ENCODE measurements at places on chromosomes 13 and 19.

GRCh38 chr13:32733690-32734089, 147.4 kb downstream of the PDS5B start:
- no peak for DNase-seq

- DNase-seq: peak; percentile 71
Observed at GRCh38 chr13:46126552-46127357, 21.9 kb upstream of the CPB2 start.

GRCh38 chr19:17324357-17325114, 10.1 kb downstream of the ANO8 start:
- no peak for DNase-seq

- DNase-seq: no peak
Observed at GRCh38 chr19:29259867-29260281, 46.9 kb upstream of the UQCRFS1 start.

- DNase-seq: no peak
Observed at GRCh38 chr19:49407482-49408015, 15.7 kb downstream of the PTH2 start.
